ENCODE measurements at places on chromosomes 7 and 10. TPM values are rescaled to one million over a fixed set of nuclear protein-coding genes. Genes with fewer than 3 reads are reported as not detected.

The ATOH7 gene
- total RNA-seq: not detected

The NEUROG3 gene
- not detected for total RNA-seq

The LIPN gene
- not detected for total RNA-seq

The NOD1 gene
- 14.8 TPM for total RNA-seq

The CALD1 gene
- total RNA-seq: 686 TPM

The AKR1B15 gene
- total RNA-seq: not detected

The TMEM120A gene
- total RNA-seq: 28.9 TPM

The SH2D4B gene
- not detected for total RNA-seq

The TSPAN15 gene
- total RNA-seq: 0.27 TPM

The ACTL6B gene
- not detected for total RNA-seq

The HOGA1 gene
- total RNA-seq: 0.08 TPM

The STEAP1 gene
- 83.4 TPM for total RNA-seq

The TMEM213 gene
- 0.33 TPM for total RNA-seq

The EGFR gene
- 147 TPM for total RNA-seq

The SNX8 gene
- total RNA-seq: 12.1 TPM

The OR6B1 gene
- not detected for total RNA-seq

The MARVELD1 gene
- total RNA-seq: 34.9 TPM

The ADAM12 gene
- 82.7 TPM for total RNA-seq

The TLX1 gene
- not detected for total RNA-seq

The PILRA gene
- total RNA-seq: 0.27 TPM

The SSC4D gene
- total RNA-seq: 0.36 TPM

The FFAR4 gene
- not detected for total RNA-seq

The PLAC9 gene
- 78.7 TPM for total RNA-seq

The LRRD1 gene
- total RNA-seq: 0.41 TPM

The SH3PXD2A gene
- total RNA-seq: 15.8 TPM

The CDNF gene
- total RNA-seq: 1.2 TPM

The NHLRC2 gene
- 7.0 TPM for total RNA-seq

The ZCCHC24 gene
- total RNA-seq: 38.8 TPM

The ZNF804B gene
- not detected for total RNA-seq

The HOXA10 gene
- total RNA-seq: 0.08 TPM

The TEX36 gene
- 2.1 TPM for total RNA-seq

The HTRA1 gene
- total RNA-seq: 156 TPM

The FRAT1 gene
- 5.6 TPM for total RNA-seq

The AGAP6 gene
- total RNA-seq: 3.8 TPM

The CABCOCO1 gene
- 3.4 TPM for total RNA-seq

The GOLGA7B gene
- total RNA-seq: not detected

The C10orf67 gene
- total RNA-seq: not detected

The ADCYAP1R1 gene
- not detected for total RNA-seq

The PNLIPRP1 gene
- not detected for total RNA-seq

The BMPR1A gene
- total RNA-seq: 74.7 TPM

The TFR2 gene
- total RNA-seq: 0.08 TPM

The ALOX5 gene
- not detected for total RNA-seq
